ENCODE measurements at places on chromosomes 2 and 18.

DNA sequence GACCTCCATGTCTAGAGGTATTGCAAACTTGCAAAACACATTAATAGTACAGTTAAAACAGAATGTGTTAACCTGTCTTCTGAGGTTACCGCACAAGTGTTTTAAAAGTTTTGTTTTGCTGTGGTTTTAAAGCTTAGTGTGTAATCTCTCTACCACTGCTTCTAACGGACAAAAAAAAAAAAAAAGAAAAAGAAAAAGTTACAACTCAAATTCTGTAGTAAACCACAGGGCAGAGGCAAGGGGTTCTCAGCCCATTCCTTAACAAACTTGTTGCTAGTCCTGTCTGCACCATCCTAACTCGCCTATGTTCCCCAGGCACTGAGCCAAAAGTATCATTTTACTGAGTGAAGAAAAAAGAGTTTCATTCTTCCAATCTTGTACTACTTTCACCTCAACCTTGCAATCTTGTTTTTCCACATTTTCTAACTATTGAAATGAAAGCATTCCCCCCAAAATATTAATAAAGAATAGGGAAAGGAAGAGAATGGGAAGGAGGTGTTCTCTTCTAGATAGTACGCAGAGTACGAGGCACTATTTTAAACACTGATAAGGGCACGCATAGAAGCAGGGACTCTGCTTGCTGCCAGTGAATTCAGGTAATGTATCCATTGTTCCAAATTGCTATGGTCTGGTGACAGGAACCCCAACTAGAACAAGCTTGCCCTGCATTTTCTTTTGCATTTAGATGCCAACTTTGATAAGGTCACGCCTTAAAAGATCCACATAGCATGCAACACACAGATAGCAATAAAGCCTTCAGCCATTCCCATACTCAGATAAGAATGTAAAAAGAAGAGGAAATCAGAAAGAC, 47.1 kb downstream of the IKZF2 start:
- no peak for DNase-seq

- no peak for DNase-seq
Measured at GRCh38 chr2:110852051-110852450, 119.7 kb downstream of the ACOXL start.

DNA sequence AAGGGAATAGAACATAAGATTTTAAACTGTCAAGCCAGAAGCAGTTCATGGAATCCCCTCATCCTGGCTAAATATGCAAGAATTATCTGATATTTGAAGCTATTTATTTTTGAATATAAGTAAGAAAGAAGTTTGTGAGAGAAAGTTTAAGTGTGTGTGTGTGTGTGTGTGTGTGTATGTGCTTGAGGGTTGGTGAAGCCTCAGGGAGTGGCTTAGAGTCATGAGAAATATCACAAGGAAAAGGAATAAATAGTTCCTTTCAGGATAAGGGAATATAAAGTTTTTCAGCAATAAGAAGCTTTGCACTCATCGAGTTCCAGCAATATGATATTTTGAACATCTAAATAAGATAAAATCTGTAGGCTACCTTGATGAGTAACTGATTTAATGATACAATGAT, 359.6 kb downstream of the MEIS1 start:
- no peak for DNase-seq

DNA sequence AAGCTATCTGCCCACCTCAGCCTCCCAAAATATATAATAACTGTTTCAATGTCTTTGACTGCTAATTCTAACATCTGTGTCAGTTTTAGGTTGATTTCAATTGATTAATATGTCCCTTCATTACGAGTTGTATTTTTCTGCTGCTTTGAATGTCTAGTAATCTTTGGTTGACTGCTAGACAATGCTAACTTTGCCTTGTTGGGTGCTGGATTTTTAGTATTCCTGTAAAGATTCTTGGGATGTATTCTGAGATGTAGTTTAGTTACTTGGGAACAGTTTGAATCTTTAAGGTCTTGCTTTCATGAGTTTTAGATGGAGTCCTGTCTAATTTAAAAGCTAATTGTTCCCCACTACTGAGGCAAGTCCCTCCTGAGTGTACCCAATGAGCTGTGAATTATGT, 114.4 kb downstream of the TFCP2L1 start:
- no peak for DNase-seq

DNA sequence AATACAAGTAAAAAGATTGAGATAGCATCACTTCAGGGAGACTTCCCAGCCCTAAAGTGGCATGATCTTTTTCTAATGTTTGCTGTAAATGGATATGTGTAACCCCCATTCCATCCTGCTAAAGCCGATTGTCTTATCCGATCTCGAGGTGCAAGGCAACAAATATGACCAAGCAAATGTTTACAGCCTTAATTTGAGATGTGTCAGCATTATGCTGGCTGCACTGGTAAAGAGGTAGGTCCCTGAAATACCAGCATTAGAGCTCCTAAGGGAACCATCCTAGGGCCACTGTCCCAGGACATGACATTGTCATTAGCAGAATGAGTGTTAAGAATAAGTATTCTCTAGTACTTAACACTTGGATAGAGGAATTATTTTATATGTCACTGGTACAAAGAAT, 108.4 kb downstream of the EPC2 start:
- DNase-seq: no peak

DNA sequence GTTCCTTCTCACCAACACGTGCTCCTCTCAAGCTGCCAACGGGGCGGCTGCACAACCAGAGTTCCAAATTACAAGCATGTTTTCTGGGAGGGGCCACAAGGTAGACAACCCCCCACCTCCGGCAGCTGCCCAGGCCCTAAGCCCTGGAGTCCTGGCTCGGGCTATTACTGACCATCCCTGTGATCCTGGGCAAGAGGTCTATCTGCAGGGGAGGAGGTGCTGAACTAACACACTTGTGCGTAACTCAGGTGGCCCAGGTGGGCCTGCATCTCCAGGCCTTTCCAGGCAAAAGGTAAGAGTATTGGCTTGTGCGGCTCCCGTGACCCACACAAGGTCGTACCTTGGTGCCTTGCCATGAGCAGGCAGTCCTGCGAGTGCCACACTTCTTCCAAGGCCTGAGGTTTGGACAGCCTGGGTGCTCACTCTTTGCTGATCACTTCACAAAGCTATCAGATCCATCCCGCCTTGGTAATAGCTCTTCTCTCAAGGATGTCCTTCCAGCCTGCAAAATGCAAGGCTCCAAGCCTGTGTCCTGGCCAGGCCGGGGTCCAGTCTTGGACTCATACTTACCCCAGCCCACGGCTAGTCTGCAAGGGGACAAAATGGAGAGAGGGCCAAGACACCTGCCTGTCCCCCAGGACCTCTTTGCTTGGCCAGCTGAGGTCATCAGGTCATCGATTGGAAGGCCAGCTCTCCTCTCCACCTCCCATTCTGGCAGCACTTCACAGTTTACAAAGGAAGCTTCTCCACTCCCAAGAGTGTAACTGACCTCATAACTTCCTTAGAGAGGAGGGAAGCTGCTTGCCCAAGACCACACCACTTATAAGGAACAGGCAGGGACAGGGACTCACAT, 33.9 kb downstream of the ADRA2B start:
- DNase-seq: no peak

GRCh38 chr2:235538144-235538639, 44.3 kb downstream of the AGAP1 start:
- DNase-seq: no peak

DNA sequence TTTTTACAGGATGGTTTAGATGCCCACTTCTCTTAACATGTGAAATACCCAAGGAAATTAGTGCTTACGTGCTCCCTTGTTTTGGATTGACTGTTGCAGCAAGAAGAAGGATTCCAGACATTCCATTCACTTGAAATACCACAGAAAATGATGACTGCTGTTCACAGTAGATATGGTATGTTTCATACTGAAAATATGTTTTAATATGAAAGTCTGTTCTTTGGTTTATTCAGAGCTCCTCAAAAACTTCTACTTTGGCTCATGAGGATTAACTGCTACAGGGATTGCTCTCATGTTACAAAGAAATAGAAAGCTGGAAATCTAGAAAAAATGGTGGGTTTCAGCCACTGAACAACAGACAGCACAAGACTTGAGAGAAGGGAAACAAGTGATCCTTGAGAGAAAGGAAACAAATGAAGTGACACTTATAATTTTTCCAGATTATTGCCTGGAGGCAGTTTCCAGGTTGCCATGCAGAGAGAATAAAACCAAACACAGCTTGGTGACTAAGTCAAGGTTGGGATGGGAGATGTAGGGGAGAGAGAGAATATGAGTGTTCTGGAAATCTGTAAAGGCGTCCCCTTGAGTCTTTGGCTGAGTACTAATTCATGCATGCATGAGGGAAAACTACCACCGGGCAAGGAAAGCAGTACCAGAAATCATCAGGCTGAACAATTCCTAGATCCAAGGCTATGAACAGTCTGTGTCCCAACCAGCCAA, 348.1 kb downstream of the CLIP4 start:
- peak; percentile 85 for DNase-seq

- no peak for DNase-seq
Measured at GRCh38 chr2:155494744-155495143, 796.2 kb downstream of the KCNJ3 start.

DNA sequence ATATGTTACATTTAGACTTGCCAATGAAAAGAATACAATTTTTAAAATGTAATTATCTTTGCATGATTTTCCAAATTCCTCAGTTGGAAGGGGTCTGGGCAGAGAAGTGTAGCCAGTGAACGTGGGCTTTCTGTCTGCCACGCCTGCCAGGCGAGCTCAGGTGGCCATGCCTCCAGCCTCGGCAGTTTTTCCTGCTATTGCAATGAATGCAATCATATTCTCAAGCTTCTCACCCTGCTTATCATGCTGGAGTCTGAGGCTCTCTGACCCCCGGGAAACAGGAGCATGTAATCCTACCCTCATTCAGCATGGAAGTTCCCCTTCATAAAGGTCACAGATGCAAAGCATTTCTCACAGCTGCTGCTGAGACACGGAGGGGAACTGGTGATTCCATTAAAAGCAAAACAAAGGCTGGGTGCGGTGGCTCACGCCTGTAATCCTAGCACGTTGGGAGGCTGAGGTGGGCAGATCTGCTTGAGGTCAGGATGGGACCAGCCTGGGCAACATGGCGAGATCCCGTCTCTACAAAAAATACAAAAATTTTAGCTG, 154.8 kb downstream of the MBP start:
- DNase-seq: no peak

DNA sequence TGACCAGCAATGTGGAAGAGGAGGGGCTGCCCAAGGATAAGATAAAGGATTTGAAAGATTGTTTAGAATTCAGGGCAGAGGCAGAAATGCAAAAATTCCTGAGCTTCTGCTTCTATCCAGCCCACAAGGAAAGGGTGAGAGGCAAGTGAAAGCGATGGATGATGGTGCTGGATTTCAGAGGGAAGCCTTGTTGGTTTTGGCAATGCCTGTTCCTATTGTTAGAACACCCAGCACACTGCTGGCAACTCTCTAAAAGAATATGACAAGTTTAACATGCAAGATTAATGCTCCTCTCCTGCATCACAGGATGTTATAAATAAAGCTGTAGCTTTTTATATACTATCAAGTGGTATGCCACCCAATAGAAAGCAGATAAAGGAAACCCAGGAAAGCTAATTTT, 92.6 kb downstream of the ZNF385B start:
- DNase-seq: no peak

DNA sequence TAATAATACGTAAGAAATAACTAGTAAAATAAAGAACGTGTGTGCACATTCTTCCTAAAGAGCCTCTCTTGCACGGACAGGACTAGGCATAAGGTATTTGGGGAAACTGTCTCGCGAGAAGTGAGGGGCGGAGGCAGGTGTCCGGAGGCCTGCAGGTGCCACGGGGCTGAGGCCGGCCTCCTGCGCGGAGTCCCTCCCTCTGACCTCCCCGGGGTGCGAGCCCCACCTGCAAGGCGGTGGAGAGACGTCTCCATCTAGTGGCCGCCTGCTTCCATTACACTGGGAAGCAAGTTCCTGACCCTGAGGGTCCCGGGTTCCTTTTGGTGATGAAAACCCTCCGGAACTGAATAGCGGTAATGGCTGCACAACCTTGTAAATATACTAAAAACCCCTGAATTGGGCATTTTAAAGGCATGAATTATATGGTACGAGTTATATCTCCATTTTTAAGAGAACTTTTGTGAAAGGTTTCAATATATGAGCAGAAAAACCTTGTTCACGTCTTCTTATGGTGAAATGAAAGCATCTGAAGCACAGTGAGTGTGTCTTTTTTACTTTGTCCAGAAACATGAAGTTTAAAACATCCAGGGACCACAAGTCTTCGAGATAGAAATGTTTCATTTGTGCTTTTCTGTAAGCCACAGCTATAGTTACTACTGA, 35.5 kb upstream of the CTDP1 start:
- DNase-seq: no peak

GRCh38 chr2:143175438-143175837, 46.2 kb downstream of the ARHGAP15 start:
- DNase-seq: no peak

DNA sequence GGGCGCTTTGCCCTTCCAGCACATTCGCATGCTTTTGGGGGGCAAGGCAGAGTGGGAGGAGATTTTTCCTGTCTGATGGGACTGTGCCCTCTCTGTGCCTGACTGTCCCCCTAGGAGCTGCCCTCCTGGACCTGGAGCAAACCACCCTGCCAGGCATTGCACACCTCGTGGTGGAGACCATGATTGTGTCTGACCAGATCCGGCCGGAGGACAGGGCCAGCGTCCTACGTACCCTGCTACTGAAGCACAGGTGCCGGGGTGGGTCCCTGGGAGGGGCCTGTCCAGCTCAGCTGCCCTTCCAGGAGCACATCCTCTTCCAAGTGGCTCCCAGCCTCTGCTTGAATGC, 5.3 kb downstream of the SLC4A3 start:
- DNase-seq: no peak

- no peak for DNase-seq
Measured at GRCh38 chr18:58512648-58513588, 116.0 kb downstream of the ALPK2 start.

- DNase-seq: no peak
Measured at GRCh38 chr18:3192752-3193151, 27.0 kb downstream of the MYOM1 start.

GRCh38 chr2:20470211-20470610, 23.3 kb downstream of the RHOB start:
- DNase-seq: no peak

GRCh38 chr2:215430528-215431187, 5.2 kb downstream of the FN1 start:
- no peak for DNase-seq

DNA sequence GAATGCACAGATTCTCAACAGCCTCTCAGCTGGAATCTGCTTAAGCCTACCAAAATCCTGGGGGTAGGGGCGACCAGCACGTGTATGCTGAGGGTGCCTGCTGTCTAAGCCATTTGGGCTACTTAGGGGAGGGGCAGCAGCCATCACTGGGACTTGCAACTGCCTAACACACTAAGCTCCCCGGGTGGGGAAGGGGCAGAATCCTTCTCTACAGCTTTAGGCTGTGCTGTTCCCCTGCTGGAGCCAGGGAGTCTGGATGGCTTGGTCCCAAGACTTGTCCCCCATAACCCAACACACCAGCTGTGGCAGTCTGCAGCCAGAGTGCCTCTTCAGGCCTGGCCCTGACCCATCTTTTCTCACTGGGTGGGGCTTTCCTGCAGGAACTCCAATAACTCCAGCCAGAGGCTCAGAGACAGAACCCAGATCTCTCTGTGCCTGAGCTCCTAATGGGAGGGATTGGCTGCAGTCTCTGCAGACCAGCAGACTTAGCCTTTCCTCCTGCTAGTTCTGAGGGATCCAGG, 305.4 kb upstream of the RND3 start:
- DNase-seq: no peak

Data from HS-5 (cell line).